ENCODE measurements at places on chromosomes 11 and 22.

GRCh38 chr22:27810609-27811151, 9.1 kb upstream of the MN1 start:
- DNase-seq = no peak

- no peak for DNase-seq
These were observed 536.9 kb downstream of the TBC1D22A start for GRCh38 chr22:47299211-47299862.

DNA sequence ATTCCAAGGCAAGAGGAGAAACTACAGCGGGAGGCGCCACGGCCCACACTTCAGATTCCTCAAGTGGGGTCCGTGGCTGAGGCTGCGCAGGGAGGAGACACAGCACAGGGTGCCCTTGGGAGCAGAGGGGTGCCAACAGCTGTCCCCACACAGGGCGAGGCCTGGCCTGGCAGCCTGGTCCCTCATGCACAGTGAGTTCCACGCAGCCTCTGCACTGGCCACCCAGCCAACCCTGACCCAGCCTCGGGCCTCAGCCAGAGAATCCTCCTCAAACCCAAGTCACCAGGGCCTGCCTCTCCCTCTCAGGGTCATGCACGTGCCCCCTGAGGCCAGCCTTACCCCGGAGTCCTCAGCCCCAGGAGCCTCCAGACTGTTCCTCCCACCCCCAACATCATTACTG, 22.4 kb upstream of the MOB2 start:
- no peak for DNase-seq

GRCh38 chr22:30209642-30210041, 36.9 kb downstream of the LIF start:
- DNase-seq = no peak

DNA sequence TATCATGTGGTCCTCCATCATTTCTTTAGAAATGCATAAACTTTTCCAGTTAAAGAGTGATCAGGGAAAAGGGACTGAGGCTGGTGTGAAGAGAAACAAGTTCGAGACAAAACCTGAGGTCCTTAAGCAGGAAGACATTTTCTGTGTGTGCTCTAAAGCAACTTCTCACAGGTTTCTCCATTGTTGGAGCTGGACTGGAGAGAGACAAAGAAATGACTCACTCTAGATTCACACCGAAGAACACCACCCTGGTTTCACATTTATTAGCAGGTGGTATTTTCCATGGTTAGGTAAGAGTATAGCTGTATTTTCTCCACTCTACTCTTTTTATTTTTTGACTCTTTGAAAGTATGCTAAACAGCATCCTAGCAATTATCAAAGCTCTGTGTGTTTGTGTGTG, 736.4 kb downstream of the KCNA4 start:
- DNase-seq = no peak

DNA sequence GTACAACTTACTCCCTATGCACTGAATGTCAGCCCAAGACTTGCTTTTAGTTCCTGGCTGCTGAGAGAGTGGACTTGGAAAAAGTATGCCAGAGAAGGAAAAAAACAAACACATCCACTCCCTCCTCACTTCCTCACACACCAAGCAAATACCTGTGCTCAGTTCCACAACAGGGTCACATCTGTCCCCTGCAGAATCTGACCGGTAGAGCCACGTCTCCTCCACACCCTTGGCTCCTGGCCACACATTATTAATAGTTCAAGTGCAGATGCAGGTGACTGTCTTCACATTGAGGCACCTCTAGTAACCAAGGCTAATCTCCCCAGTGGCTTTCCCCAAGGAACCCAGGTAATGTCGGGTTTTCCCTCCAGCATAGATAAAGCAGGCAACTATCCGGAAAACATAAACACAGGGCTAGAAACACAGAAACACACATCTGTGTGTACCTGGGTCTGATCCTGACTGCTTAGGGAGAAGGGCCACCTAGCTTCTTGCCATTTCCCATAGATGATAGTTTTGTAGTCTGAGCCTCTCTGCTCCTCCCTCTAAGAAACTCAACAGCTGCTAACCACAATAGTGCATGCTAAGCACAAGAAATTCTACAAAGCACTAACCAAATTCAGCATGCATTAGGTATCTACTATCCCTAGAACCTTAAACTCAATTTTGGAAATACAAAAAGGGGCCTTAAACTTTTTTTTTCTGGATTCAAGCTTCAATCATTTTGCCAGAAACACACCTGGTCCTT, 10.2 kb downstream of the SYTL2 start:
- no peak for DNase-seq

DNA sequence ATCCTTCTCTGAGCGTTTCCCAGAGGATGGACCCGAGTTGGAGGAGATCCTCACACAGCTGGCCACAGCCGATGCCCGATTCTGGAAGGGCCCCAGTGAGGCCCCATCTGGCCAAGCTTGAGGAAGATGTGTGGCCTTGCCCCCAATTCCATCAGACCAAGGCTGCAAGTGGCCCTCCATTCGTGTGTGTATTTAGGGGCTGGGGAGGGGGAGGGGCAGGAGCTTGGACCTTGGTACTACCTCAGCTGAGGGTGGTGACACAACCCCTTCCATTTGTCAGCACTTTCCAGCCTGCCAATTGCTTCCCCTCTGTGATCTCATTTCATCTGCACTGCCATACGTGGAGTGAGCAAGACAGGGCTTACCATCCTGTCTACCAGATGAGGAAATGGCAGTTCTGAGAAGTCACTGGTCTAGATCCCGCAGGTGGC, 1.3 kb upstream of the BBS1 start:
- DNase-seq = no peak

DNA sequence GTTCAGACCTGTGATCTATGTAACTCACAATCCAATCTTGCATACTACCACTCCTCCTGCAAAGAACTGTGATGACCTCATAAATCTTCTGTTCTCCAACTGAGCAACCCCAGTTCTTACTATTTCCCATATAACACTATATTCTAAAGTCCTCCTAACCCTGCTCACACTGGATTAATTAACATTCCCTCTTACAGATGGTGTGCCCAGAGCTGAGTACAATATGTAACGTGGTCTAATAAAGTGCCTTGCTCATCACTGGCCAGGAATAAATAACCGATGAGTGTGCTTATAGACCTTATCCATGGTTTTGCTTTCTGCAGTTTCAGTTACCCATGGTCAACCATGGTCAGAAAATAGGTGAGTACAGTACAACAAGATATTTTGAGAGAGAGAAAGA, 28.6 kb downstream of the PRCP start:
- no peak for DNase-seq

Measured in left renal cortex interstitium (tissue), 4 donors.